ENCODE measurements at places on chromosomes 2 and 18.

DNA sequence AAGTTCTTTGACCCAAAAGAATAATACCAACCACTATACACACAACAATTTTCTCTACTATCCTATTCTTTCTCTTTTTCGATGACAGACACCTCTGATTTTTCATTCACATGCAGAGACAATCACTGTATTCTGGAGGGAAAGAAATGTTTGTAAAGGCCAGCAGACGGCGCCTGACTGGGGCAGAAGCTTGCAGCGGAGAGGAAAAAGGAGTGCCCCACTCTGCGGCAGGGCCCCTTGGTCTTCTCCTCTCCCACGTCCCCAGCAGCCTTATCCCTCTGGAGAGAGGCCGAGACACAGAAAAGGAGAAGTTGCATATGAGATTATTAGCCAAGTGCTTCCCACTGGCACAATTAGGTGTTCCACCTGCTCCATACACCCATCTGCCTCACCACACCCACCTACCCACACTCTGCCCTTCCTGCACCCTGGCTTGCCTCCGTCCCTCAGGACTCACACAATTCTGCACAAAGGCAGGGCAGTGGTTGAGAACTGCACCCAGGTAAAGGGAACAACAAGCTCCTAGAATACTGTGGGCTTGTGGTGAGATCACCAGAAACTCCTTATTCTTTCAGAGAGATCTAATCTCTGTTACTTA lies 687.3 kb downstream of the NRXN1 start:
- DNase-seq, result no peak

DNA sequence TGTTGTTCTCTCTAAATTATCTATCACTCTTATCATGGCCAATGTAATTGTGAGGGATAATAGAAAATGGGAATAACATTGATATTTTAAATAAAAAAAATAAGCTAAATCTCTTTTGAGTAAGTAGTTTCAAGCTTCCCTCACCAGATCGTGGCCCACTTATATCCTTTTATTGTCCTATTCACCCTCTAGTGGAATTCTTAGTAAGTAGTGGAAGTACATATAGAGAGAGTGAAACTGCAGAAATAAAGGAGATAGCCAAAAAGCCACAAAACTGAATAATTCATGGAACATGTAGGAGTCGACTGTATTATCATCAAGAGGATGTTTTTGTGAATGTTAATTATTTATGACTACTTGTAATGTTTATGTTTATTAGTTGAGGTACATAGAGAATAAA lies 66.1 kb upstream of the DTNA start:
- no peak for DNase-seq

DNA sequence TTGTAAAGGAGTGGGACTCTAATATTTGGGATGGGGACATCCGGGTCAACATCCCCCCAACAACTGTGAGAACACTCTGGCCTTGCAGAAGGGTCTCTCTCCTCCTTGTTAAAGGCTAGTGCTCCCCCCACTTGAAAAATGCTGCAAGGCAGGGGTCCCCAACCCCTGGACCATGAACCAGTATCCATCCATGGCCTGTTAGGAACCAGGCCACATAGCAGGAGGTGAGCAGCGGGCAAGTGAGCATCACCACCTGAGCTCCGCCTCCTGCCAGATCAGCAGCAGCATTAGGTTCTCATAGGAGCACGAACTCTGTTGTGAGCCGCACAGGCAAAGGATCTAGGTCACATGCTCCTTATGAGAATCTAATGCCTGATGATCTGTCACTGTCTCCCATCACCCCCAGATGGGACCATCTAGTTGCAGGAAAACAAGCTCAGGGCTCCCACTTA lies 243.9 kb upstream of the ID2 start:
- DNase-seq, result no peak

GRCh38 chr2:173760553-173760952 lies 204.6 kb downstream of the SP3 start:
- DNase-seq, result no peak

- DNase-seq, result no peak
Observed at GRCh38 chr18:60193780-60194179, 178.8 kb downstream of the MC4R start.

DNA sequence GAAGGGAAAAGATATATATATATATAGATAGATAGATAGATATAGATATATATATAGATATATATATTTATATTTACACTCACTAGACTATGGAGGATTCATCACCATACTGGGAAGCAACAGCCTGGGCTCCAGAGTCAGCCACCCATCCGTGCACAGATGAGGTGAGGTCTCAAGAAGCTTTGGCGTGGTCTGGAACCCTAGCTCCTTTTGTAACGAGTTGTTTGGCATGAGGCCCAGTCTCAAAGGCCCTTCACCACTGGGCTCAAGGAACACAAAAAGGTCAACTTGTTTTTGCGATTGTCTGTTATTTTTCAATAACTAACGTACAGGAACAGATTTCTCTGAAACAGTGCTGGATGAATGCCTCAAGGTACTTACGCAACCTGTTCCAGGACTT lies 448.7 kb downstream of the CMPK2 start:
- no peak for DNase-seq

DNA sequence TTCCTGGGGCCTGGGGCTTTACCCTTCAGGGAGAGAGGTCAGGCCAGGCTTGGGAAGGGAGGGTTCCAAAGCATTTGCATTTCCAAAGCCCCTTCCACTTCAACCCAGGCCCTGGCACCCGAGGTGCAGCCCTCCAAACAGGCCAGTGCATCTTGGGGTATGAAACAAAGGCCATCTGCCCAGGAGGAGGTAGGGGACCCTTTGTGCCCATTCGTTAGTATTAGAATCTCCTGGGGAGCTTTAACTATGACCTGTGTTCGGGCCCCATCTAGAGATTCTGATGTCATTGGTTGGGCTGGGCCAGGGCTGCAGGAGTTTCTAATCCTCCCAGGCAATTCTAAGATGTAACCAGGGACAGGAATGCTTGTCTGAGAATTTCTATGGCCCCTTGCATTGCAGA lies 73.6 kb downstream of the CIB4 start:
- no peak for DNase-seq

GRCh38 chr2:179460181-179460929 lies 195.7 kb upstream of the SESTD1 start:
- DNase-seq, result no peak

GRCh38 chr18:55083461-55083860 lies 124.2 kb upstream of the CCDC68 start:
- DNase-seq, result no peak

- DNase-seq, result no peak
Observed at GRCh38 chr2:238141541-238142318, 3.3 kb downstream of the KLHL30 start.

- DNase-seq, result no peak
Observed at GRCh38 chr2:195652911-195653310, 4.1 kb upstream of the SLC39A10 start.

DNA sequence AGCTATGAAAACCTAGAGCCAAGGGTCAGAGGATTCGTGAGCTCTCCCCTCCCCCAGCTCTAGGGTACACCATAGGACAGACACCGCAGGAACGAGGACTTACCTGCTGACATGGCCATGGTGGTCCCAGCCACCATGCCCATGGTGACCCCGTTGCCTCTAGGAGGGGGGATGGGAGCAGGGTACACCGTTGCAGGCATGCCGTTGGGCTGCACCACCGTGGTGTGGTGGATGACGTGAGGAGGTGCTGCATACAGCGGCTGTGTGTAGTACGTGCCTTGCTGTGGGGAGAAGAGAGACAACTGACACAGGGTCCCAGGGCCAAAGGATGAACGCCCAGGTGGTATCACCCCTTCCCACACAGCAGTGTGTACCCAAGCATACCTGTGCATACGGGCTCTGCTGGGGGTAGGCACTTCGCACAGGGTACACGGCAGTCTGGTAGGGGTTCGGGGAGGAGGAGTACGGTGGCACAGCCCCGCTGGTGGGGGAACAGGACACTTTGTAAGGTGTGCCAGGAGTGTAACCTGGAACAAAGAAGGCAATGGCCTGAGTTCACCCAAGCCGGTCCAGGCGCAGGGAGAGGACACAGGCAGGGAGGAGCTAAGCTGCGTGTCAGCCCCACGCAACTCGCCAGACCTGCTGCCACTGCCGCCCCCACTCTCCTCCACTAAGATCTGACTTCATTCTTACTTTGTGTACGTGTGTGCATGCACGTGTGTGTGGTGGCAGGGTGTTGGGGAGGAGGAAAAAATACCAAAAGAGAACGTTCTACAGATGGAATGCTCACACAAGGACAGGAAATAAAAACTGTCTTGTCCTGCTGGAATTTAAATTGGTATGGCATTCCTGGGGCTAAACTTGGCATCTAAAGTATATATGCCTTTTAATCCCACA lies 37.8 kb downstream of the FAM168B start:
- DNase-seq, result no peak

- no peak for DNase-seq
Observed at GRCh38 chr2:160674146-160674750, 180.6 kb upstream of the RBMS1 start.

DNA sequence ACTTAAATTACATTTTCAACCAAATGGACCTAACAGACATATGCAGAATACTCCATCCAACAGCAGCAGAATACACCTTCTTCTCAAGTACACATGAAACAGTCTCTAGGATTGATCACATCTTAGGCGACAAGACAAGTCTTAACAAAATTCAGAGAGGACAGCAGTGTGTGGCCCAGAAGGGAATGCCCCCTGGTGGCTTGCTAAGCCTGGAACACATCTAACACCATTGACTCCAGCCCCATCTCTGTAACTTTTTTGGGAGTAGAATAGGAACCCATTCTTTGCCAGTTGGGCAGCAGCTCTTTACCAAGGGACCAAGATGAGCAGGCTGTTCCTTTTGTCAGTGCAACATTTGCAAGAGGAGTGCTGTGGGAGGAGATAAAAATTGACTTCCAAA lies 249.9 kb downstream of the PLCL1 start:
- no peak for DNase-seq

GRCh38 chr2:65300761-65301711 lies 73.4 kb downstream of the ACTR2 start:
- DNase-seq, result peak; percentile 68

GRCh38 chr18:62612289-62612645 lies 89.4 kb downstream of the ZCCHC2 start:
- DNase-seq, result no peak

- no peak for DNase-seq
Observed at GRCh38 chr18:40921845-40922629, 1033.0 kb upstream of the PIK3C3 start.

- no peak for DNase-seq
Observed at GRCh38 chr2:120919771-120920453, 184.2 kb downstream of the GLI2 start.

DNA sequence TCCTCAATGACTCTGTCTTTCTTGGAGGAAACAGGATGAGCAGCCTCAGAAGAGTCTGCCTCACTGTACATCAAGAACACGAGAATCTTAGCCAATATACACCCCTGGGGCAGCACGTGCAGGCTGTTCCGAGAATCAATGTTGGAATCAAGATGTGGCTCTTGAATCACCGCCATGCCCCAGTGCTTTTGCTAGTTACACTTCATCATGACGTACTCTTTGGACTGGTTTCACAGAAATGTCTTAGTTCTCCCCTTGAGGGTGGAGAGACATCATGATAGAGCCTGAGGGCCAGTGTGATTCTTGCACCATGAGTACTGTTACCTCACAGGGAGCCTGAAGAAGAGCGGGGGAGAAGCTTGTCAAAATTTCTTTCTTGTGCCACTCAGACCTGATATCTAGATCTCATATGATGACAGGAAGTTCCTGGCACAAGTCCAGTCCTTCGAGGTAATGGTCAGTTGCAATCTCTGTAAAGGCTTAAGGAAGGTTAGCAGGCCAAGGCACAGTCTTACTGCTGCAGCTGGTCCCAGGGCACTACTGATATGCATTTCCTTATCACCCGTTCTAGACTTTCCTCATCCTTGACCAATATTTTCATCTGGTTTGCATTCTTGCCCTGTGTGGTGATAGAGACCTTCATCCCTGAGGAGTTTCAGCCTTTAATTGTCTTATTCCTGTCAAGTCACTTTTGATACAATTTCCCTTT lies 28.2 kb upstream of the STAT4 start:
- no peak for DNase-seq

GRCh38 chr2:112776113-112776512 lies 8.2 kb downstream of the IL1A start:
- DNase-seq, result no peak

DNA sequence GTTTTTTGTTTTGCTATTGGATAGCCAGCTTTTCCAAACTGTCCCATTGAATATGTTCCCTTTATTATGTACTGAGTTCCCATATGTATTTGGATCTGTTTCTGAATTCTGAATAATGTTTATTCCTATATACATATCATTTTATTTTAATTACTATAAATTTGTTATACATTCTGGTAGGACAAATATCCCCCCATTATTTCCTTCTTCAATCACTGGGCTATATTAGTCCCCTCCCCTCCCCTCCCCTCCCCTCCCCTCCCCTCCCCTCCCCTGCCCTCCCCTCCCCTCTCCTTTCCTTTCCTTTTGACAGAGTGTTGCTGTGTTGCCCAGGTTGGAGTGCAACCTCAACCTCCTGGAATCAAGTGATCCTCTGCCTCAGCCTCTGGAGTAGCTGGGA lies 26.3 kb downstream of the RAB3GAP1 start:
- no peak for DNase-seq

DNA sequence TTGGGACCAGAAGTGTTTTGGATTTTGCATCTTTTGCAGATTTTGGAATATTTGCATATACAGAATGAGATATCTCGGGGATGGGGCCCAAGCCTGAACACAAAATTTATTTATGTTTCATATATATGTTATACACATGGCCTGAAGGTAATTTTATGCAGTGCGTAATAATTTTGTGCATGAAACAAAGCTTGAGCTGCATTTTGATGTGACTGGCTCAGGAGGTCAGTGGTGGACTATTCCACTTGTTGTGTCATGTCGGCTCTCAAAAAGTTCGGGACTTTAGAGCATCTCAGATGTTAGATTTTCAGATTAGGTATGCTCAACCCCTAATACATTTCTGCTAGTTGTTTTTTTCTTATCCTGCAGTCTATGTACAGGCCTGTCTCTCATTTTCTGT lies 145.4 kb downstream of the FAM210A start:
- no peak for DNase-seq

GRCh38 chr18:25305584-25305983 lies 46.4 kb downstream of the ZNF521 start:
- no peak for DNase-seq

DNA sequence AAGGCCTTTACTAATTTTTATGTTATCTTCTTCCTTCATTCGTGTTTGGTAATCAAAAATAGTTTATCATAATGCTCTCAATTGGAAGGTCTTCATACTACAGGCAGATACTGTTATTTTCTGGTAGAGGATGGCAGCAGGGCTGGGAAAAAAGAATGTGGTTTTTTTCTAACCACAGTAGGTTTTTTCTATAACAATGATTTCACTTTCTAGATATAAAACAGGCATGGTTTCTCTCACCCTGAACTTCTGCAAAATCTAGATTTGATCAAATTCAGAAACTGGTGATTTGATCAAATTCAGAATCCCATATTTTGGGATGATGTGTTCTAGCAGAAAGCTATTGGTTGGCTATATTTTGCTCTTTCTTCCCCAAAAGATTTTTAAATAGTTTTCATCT lies 27.6 kb downstream of the BCL11A start:
- DNase-seq, result no peak

Data from spinal cord (tissue), 10 donors.